ENCODE measurements at places on chromosomes 7 and 10.
A peak's percentile ranks its signal among the peaks of the same experiment; 100 is the strongest.

GRCh38 chr10:30041196-30042105 is 17.9 kb downstream of the JCAD start:
- no peak for DNase-seq

- DNase-seq: peak; percentile 70
These were observed 14.7 kb upstream of the SEC61G start for GRCh38 chr7:54773472-54774399.

GRCh38 chr7:80414331-80414730 is 97.5 kb downstream of the GNAT3 start:
- DNase-seq: no peak

- no peak for DNase-seq
These were observed 27.1 kb downstream of the ACSM6 start for GRCh38 chr10:95221124-95221523.

GRCh38 chr7:45450571-45451204 is 123.5 kb upstream of the ADCY1 start:
- no peak for DNase-seq

- peak; percentile 67 for DNase-seq
These were observed 20.3 kb upstream of the GIMAP2 start for GRCh38 chr7:150665089-150665748.

- no peak for DNase-seq
These were observed 78.7 kb downstream of the NKX6-2 start for GRCh38 chr10:132707121-132707775.

- no peak for DNase-seq
These were observed 75.5 kb upstream of the CXCL12 start for GRCh38 chr10:44460416-44460815.

GRCh38 chr7:5425507-5426225 is 2.0 kb upstream of the TNRC18 start:
- DNase-seq: no peak

DNA sequence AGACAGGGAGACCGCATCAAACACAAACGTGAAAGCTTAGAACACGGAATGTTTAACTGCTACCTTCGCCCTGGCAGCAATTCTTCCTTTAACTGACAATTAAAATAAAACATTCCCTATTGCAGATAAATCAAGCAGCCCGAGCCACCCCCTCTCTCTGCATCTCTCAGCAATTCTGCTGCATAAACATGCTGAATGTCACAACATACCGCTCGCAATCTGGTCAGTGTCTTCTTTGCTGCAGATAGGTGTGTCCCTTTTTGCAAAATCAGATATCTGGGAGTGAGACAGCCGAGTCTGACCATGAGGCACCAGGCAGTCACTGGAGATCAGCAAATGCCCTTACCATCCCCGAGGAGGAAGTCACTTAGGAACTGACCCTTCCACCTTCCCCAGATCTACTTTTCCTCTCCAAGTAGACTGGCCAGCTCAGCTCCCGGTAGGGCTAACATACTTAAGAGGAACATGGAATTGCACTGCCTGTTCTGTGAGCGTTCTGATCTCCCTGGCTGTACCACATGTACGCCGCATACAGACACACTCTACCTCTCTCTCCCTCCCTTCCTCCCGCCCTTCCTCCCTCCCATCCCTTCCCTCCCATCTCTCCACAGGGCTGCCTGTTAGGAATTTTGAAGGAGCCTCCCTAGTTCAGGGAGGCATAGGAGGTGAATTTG is at the start of gene FRMD4A:
FRMD4A (minus strand) TSS at position 537 of the 674 bp plus-strand sequence.
- no peak for DNase-seq

DNA sequence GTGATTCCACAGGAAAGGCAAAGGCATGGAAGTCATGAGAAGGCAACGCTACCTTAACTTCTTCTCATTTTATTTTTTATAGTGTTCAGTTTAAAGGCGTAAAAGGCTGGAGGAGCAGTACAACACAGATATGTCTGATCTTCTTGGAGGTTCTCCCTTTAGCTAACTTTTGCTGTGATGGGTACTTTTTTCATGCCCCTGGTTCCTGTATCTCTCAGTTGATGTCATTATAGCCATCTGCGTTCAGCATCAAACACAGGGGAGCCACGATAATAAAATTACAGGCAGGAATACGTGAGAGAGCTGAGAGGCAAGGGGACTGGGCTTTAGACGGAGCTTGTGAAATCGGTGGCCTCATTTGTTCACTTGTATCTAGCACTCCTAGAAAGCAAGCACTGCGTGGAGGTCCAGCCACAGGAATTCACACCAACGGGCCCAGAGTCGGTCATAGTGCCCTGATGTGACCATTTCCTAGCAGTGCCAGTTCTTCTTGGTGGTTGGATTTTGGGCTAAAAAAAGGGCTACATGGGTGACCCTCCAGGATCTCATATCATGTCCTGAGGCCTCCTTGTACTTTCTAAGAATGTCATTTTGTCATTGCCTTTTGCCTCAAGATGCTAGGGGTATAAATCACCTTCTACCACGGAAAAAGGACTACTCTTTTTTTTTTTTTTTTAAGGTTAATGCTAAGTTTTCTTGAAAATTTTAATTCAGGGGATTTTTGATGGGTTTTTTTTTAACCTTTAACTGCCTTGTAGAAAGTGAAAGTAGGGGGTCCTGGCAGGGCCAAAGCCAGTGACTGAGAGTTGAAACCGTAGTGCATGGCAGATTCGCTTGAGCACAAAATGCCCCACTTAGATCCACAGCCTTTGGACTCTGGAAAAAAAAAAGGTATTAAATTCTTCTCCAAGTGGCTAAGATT is 191.5 kb downstream of the CELF2 start:
- DNase-seq: peak; percentile 35

DNA sequence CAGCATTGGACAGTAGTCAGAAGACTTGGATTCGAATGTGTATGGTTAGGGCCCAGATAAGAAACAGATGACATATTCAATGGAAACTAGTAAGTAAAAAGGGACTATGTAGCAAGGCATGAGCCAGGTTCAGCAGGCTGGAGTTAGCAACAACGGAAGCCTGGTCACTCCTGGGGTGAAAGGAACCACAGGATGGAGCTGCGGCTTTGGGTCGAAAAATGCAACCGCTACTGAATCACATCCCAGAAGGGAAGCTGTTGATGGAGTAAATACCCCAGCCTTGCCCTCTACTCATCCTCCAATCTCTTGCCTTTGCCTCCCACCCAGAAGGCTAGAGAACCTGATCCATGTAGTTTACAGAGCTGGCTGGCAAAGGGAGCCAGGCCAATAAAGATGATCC is 37.5 kb upstream of the EGR2 start:
- DNase-seq: no peak

DNA sequence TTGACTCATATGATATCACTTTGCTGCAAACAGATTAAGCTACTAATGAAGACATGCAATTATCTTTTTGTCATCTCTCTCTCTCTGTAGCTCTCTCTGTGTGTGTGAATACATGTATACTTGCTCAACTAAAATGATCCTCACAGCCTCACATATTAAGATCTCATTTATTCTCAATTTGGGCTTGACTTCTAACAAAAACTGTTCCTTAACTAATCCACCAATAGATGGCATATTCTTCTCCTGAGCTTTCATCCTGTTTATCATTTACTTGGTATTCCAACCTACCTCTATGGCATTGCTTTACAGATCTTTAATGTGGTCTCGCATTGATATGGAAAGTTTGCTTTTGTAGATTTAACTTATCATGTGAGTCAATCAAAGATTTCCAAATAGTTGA is 540.4 kb downstream of the CNTNAP2 start:
- DNase-seq: no peak

- no peak for DNase-seq
These were observed 5.3 kb upstream of the TMEM139 start for GRCh38 chr7:143279186-143280098.

- DNase-seq: no peak
These were observed 36.0 kb upstream of the KCNIP2 start for GRCh38 chr10:101879456-101880231.

DNA sequence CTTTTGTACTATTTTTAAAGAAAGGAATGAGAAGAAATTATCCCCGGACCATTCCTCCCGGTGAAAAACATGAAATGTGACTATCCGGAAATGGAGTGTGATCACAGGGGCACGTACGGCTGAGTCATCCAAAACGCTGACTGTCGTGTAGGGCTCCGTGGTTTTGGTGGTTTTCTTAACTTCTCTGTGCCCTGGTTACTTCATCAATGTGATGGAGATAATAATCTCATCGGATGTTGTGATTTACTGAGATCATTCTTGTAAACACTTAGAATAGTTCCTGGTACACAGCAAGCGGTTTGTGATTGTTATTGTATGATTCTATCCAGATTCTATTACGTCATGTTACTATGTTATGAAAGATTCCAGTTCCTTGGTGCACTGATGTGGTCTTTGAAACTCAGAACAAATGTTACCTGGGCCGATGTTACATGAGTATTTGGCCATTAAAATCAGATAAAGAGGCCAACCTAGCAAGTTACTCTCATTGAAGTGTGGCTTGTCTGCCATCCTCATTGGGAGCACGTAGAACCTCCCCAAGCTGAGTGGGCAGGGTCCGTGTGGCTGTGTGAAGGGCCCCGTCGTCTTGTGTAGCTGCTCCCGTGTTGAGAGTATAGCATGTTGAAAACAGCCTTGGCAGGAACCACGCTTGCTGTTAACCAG is 99.5 kb downstream of the CAMK1D start:
- DNase-seq: peak; percentile 61

GRCh38 chr10:34629084-34629483 is 186.0 kb downstream of the PARD3 start:
- DNase-seq: no peak
